ENCODE measurements at places on chromosomes 13 and 19. TPM values are rescaled to one million over a fixed set of nuclear protein-coding genes. Genes with fewer than 3 reads are reported as not detected.

SLC10A2 gene
- polyA plus RNA-seq, result not detected

ZNF320 gene
- polyA plus RNA-seq, result 11.0 TPM

FAM216B gene
- not detected for polyA plus RNA-seq

ZNF490 gene
- 2.2 TPM for polyA plus RNA-seq

SYNGR4 gene
- not detected for polyA plus RNA-seq

APOE gene
- 124 TPM for polyA plus RNA-seq

CCL25 gene
- polyA plus RNA-seq, result not detected

MEF2B gene
- 1.1 TPM for polyA plus RNA-seq

GPC6 gene
- polyA plus RNA-seq, result 0.03 TPM

TMEM255B gene
- polyA plus RNA-seq, result 0.40 TPM

RFX2 gene
- polyA plus RNA-seq, result 11.1 TPM

KLK10 gene
- not detected for polyA plus RNA-seq

MEDAG gene
- not detected for polyA plus RNA-seq

AP1M1 gene
- polyA plus RNA-seq, result 39.4 TPM

NLRP9 gene
- not detected for polyA plus RNA-seq

NKPD1 gene
- polyA plus RNA-seq, result 0.07 TPM

CDX2 gene
- polyA plus RNA-seq, result not detected

KCNRG gene
- polyA plus RNA-seq, result 0.50 TPM

FGF21 gene
- not detected for polyA plus RNA-seq

NLRP11 gene
- 0.13 TPM for polyA plus RNA-seq

KLK13 gene
- 2.3 TPM for polyA plus RNA-seq

CD22 gene
- polyA plus RNA-seq, result 4.1 TPM

ZNF738 gene
- polyA plus RNA-seq, result 15.0 TPM

IZUMO2 gene
- polyA plus RNA-seq, result not detected

COMP gene
- polyA plus RNA-seq, result not detected

SPRED3 gene
- polyA plus RNA-seq, result 0.63 TPM

ZGLP1 gene
- 5.1 TPM for polyA plus RNA-seq

KLF2 gene
- 0.19 TPM for polyA plus RNA-seq

KIR3DL2 gene
- polyA plus RNA-seq, result not detected

TPTE2 gene
- not detected for polyA plus RNA-seq

SPRYD7 gene
- 7.6 TPM for polyA plus RNA-seq

OXGR1 gene
- not detected for polyA plus RNA-seq

STK11 gene
- polyA plus RNA-seq, result 69.4 TPM

MEIOSIN gene
- 1.2 TPM for polyA plus RNA-seq

TRPC4 gene
- 0.03 TPM for polyA plus RNA-seq
